ENCODE measurements at places on chromosomes 6 and 20.
A peak's percentile ranks its signal among the peaks of the same experiment; 100 is the strongest.

- DNase-seq: no peak
These were observed 58.9 kb downstream of the TMEM200A start for GRCh38 chr6:130424710-130425109.

GRCh38 chr6:108946695-108947094 lies 98.5 kb downstream of the ARMC2 start:
- DNase-seq: no peak

DNA sequence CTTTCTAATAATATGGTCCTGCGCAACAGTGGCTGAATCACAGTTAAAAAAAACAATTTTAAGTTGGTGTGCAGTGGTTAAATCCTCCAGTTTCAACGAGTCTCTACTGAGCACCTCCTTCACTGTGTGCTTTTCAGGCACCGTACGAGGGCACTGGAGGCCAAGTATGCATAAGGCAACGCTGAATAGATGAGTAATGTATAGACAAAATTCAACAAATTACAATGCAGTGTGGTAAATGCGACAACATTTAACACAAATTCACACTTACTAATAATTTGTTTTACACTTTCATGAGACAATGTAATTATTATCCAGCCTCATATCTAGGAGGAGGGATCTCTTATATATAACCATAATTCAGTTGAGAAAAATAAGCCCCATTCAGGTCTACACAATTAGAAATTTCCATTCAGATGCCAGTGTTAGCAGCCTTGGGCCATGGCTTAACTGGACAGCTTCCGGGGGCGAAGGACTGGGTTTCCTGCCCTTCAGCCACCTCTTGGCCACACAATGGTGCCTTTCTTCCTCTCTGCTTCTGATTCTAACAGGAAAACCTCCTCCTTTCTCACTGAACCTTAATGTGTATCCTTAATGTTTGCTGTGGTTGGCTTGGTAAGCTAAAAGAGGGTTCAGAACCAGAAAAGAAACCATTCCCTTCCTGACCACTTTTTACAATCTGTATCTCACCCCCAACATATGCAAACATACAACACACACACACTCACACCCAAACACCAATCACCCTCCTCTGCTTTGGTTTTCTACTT lies 51.9 kb downstream of the B4GALT5 start:
- DNase-seq: no peak

- DNase-seq: no peak
These were observed 245.9 kb downstream of the FARS2 start for GRCh38 chr6:5507131-5507681.

GRCh38 chr6:35388772-35389352 lies 46.5 kb downstream of the PPARD start:
- no peak for DNase-seq

DNA sequence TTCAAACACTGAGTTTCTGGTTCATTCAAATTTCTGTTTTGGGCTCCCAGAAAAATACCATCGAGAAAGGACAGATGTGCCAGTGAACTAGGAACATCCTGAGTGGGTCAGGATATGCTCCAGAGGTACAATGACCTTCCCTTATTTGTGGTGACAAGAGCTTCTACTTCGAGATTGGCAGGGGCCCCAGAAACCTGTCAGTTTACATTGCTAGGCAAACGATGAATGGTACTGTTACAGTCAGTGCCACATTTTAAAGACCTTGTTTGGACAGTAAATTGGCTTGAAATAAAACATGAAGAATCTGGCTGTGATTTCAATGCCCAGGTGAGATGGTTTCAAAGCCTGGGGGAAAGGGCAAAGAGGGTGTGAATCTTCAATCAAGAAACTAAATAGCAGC lies 454.5 kb upstream of the ID4 start:
- DNase-seq: no peak

- no peak for DNase-seq
These were observed 1.2 kb downstream of the NAA20 start for GRCh38 chr20:20018366-20018765.

DNA sequence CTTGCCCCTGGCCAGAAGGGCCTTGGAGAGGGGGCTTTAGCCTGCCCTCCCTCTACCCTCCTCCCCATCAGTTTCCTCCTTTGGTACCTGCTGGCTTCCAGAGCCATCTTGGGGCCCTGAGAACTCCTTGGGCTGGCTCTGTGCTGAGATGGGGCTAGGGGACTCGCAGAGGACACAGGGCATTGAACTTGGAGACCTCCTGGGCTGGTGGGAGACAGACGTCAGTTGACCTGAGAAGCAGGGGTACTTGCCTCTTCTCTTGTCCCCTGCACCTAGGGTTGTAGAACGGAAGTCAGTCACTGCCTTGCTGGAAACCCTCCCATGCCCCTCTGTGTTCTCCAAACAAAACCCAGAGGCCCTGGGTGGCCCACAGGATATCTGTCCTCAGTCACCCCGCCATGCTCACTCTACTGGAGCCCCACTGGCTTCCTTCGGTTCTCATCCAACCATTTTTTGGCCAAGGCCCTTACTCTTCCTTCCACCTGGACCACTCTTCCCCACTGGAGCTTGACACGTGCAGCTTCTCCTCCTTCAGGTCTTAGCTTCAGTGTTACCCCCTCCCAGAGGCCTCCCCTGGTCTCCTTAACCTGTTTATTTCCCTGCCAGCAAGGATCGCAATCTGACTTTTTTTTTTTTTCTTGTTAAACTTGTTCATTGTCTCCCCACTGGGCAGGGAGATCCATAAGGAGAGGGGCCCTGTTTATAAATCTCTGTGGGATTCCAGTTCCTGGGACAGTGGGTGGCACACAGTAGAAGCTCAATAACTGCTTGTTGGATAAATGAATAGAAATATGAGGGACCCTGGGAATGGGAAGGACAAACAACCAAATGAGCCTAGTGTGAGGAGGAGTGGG lies 971 bp downstream of the RBCK1 start:
- no peak for DNase-seq

- no peak for DNase-seq
These were observed 132.4 kb downstream of the DTNBP1 start for GRCh38 chr6:15530411-15530810.

DNA sequence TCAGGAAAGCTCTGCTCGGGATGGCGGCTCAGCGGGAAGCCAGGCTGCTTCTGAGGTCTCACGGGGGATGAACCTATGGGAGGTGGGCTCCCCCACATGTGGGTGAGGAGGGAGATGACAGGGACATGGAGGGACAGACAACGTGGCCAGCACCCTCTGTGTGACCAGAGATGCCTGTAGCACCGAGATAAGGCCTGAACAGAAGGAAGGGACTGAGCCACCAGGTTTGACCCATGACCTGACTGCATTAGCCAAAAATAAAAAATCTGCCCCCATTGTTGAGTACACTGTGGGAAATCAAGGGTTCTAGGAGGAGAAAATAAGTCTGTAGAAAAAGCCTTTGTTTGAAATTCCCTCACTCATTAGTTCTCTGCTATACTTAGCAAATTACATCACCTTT lies 105.7 kb downstream of the RNASET2 start:
- DNase-seq: no peak

GRCh38 chr6:13012977-13013680 lies 296.6 kb downstream of the PHACTR1 start:
- no peak for DNase-seq

DNA sequence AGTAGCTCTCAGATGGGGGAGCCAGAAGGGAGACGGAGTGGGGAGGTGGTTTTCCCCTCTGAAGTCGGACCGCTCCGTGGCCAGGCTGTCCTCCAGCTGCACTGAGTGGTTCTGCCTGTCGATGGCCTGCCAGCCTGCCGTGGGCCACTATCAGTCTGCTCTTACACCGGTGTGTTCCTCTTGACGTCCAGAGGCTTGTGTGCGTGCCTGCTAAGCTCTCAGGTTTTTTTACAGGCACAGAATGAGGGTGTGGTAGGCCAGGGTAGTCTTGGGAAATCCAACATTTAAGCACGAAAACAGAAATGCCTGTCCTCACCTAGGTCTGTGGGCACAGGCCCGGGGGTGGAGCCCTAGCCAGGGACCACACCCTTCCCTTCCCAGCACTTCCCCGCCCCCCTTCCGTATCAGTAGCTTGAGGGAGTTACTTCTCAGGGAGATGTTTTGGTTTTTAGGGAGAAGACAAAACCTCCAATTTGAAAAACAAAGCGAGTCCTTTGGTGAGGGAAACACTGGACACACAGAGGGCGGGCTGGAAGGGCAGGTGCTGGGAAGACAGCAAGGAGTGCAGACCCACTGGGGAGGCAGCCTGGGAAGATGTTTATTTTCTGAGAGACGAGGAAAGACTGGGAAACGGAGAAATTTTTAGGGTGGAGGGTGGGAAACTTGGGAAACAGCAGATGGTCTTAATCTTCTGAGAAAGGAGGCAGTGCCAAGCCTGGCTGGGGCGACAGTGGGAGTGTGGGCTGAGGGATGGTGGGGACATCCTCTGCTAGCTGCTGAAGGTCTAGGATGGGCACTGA lies 106.5 kb downstream of the LY86 start:
- DNase-seq: no peak

DNA sequence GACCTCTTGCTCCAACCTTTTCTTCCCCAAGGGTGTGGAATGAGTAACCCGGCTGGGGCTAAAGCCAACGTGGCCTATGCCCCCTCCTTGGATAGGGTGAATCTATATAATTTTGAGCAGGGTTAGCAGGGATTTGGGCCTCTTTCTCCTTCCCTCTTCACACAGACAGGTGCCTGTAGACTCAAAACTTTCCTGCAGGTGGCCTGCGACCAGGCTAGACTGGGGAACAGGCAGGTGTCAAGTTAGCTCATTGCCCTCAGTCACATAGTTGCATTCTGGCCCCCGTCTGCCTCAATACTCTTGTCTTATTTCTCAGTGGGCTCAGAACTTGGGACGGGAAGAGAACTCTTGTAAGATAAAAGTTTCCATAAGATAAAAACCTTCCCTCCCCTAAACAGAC lies 243.0 kb downstream of the ATXN1 start:
- DNase-seq: no peak

- peak; percentile 14 for DNase-seq
These were observed 96.9 kb downstream of the TCP11 start for GRCh38 chr6:35044145-35044745.

DNA sequence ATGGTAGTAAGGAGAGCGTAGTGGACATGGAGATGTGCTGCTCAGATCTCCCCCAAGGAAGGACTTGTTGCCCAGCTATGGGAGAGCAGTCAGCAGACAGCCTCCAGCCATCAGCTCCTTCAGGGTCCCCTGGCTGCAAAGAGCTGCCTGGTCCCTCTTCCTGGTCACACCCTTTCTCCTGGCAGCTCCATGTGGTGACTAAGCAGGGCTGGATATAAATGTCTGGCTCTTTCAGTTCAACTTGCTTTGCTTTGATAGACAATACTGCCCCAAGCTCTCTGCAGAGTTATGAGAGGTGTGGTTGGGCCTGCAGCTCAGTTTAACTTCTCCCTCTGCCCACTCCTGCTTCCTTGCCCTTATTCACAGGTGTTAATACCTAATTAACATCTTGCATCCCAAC lies 64.1 kb upstream of the DDR1 start:
- peak; percentile 79 for DNase-seq

DNA sequence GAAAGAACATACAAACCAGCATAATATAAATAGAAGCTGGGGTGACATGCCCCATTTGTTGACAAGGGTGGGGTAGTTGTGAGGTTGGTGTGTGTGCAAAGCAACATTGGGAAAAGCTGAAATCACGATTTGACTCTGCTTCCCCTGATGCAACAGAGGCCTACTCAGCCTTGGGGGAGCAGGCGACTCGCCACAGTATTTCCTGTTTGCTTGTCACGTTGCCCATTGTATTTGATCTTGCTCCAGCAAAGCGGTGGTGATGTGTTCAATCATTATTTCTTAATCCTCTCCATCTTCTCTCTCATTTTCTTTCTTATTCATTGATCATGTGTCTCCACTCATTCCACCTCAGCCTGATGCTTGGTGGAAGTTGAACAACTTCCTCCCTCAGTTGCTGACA lies 165.8 kb upstream of the CITED2 start:
- peak; percentile 88 for DNase-seq

- DNase-seq: peak; percentile 98
These were observed at the start of the genes HSPA1A and HSPA1L for GRCh38 chr6:31815025-31815838. HSPA1A (plus strand) TSS chr6:31815543; CDS start chr6:31815757, 214 bp downstream. HSPA1L (minus strand) TSS chr6:31815283; CDS start chr6:31811972, 3,311 bp downstream.

DNA sequence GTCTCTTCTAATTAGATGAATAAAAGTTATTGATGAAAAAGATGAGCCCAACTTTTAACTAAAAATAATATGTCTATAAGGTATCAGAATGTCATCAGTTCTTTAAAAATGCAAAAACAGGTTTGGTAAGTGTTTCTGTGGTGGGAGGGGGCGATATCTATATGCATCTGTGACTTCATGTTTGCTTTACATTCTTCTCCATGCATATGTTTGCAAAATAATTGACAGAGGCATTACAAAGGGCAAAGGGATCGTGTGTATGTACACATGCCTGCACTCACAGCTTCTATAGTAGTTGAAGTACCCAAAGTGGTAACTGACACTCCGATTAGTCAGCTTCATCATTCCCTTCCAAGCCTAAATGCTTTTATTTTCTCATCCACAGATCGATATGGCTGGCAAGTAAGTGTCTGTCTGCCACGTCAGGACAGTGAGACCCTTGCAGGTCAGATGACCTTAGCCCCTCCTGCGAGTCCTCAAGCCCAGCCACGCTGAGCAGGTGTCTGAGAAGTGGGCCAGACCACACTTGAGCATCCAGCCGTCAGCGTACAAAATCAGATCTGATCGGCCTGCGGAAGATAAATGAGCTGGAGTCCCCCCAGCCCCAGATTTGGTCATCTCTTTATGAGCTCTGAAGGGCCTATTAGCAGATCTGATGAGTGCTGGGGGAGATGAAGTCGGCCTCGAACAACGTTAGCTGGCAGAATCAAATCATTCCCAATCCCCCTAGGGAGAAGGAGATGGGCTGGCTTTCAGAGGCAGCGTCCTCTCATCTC lies 369.1 kb downstream of the MAFB start:
- DNase-seq: no peak

- DNase-seq: no peak
These were observed 90.2 kb upstream of the RIPOR2 start for GRCh38 chr6:25025919-25026301.

GRCh38 chr6:169885831-169886230 lies 134.4 kb downstream of the ERMARD start:
- no peak for DNase-seq

GRCh38 chr6:160084198-160084776 lies 37.3 kb upstream of the SLC22A1 start:
- no peak for DNase-seq

DNA sequence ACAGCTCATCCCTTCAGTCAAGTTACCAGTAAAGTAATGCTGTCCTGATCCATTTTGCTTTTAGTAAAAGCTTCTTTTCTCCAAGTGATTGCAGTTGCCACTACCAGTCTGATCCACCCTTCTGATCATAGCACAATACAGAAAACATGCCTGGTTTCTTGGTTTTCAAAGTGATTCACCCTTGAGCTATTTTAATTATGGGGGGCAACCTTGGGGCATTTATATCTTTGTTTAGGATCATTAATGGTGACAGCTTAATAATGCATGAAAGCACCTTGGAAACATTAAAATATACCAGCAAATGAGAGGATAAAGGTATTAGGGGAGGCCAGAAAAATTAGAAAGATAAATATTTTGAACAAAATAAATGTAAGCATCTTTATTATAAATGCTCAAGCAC lies 38.4 kb downstream of the LRRC1 start:
- DNase-seq: no peak

GRCh38 chr6:79833264-79833963 lies 113.9 kb downstream of the ELOVL4 start:
- DNase-seq: peak; percentile 30

- DNase-seq: peak; percentile 38
These were observed 23.4 kb upstream of the VEGFA start for GRCh38 chr6:43746613-43747102.

- DNase-seq: no peak
These were observed 65.1 kb upstream of the TOP1 start for GRCh38 chr20:40963505-40963845.

Measured in fibroblast of upper back skin (primary cell).